Caudate nucleus (tissue), 63 donors: ENCODE measurements at places on chromosomes 13 and 19.

- peak; percentile 71 for DNase-seq
Measured at GRCh38 chr19:49691243-49692146, 579 bp downstream of the CPT1C start.

DNA sequence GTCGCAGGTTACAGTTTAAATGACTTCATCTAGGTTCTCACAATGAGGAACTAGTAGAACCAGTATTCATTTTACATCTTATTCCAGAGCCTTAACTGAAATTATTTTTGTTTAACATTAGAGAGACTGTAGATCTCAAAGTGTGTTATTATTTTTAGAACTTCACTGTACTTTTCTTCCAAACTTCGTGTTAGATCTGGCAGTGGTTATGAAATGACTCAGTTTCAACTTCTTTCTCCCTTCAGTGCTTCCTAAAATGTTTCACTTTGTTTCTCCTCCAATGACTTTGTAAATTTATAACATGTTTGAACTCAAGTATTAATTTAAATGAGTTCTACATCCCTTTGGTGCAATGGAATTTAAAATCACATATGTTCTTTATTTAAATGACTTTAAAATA is 139.3 kb downstream of the PCDH9 start:
- no peak for DNase-seq

DNA sequence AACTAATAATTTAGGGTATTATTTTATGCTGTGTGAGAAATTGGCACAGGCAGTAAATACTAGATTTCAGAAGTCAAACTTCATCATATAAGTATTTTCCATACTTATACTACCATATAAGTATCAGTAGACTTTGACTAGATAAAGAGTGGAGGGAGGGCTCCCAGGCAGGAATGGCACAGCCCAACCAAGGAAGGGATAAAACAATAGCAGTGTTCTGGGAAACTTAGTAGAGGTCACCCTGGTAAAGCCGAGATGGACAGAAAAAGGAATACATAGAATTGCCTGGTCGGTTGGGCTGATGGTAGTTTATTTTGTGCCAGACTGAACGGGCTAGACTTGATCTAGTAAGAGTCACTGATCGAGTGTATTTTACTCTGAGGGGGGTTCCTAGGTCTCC is 19.6 kb upstream of the KCTD4 start:
- no peak for DNase-seq

DNA sequence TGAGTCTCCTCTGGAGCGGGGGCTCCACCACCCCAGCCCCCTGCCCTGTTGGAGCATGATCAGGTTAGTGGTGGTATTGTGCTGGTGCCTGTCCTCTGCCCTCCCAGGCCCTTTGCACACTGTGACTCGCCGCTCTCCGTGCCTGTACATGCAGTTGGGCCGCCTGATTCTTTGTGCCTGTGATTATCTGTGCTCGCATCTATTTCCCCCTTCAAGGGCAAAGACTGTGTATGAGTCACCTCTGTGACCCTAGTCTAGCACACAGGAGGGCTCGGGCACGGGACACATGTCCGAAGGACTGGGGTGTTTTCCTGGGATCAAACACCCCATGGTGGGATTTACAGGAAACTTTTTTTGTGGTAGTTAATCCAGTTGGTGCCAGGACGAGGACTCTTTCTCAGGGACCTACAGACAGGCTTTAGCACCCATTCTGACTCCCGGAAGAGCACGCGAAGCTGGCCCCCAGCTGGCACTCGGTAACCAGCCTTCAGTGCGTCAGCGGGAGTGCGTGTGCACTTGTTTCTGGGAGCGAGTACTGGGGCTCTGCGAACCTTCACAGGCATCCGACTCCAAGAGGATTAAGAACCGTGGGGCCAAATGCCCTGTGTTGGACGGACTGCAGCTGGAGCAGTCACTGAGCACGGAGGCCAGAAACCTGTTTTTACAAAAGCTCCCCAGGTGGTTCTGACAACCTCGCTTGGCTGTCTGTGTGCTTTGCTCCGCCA is 6.7 kb downstream of the PPP1R37 start:
- no peak for DNase-seq

DNA sequence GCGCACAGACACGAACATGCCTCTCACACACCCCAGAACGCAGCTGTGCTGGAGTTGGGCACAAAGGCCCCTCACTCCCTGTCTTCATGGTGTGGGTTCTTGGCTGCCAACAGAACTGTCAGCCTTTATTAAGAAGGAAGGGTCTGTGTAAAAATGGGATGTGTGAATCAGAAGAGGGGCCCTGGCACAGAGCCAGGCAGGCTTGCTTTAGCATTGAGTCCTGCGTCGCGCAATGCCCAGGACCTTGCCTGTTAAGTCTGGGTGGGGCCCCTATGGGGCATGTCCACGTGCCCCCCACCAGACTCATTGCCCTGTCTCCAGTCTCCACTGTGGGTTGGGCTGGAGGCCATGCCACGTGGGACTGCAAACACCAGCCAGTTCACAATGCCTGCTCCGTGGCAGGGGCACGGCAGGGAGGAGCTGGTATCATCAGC is 84.8 kb downstream of the SLC7A1 start:
- no peak for DNase-seq

GRCh38 chr19:17775991-17776803 is 18.7 kb upstream of the B3GNT3 start:
- no peak for DNase-seq

- DNase-seq = no peak
Measured at GRCh38 chr19:31330761-31331160, 18.5 kb downstream of the TSHZ3 start.

- DNase-seq = no peak
Measured at GRCh38 chr19:32677657-32678056, 2.0 kb downstream of the RGS9BP start.

DNA sequence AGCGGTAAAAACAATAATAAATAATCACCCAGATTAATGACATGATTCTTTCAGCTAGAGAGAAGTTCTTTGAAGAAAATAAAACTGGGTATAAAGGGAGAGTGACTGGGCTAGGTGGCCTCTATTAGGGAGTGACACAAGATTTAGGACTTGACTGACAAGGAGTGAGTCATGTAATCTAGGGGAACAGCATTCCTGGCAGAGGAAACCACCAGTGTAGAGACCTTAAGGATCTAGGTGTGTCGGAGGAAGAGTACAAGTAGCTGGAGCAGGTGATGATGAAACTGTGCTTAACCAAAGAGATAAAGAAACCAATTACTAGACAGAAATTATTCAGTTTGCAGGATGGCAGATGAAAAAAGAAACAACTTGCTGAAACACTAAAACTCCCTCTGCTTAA is 248.0 kb downstream of the RFC3 start:
- no peak for DNase-seq

- DNase-seq = no peak
Measured at GRCh38 chr13:41941174-41941573, 19.7 kb downstream of the VWA8 start.

- no peak for DNase-seq
Measured at GRCh38 chr13:35293579-35294226, 182.8 kb downstream of the MAB21L1 start.

DNA sequence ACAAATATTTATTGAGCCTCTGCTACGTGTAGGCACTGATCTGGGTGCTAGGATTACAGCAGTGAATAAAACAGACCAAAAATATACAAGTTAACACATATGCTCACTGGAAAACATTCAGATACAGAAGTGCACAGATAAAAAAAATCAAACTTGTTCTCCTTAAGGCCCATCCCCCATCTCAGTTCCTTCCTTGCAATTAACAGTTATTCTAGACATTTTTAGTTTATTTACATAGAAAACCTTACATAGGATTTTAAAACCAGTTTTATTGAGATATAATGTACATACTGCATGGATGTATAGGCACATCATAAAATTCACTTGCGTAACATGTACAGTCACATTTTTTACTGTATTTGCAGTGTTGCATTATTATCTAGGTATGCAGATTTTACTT is 36.5 kb upstream of the HMGB1 start:
- no peak for DNase-seq

GRCh38 chr13:29457299-29457698 is 138.2 kb downstream of the SLC7A1 start:
- no peak for DNase-seq

- DNase-seq = no peak
Measured at GRCh38 chr19:15935167-15935702, 906 bp upstream of the CYP4F11 start.

DNA sequence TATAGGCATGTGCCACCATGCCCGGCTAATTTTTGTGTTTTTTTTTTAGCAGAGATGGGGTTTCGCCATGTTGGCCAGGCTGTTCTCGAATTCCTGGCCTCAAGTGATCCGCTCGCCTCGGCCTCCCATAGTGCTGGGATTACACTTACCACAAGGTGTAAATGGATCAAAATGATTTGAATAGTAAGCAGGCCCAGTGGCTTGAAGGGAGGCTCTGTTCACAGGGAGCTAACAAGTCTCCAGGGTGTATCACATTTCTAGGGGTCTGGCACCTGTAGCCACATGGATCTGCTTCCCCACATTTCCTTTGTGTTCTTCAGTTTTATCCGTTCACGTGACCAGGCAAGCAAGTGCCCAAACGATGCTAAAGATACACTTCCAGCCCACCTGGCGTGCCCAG is 13.5 kb upstream of the CNFN start:
- DNase-seq = no peak

GRCh38 chr13:112968380-112968909 is 569 bp upstream of the MCF2L start:
- DNase-seq = no peak

DNA sequence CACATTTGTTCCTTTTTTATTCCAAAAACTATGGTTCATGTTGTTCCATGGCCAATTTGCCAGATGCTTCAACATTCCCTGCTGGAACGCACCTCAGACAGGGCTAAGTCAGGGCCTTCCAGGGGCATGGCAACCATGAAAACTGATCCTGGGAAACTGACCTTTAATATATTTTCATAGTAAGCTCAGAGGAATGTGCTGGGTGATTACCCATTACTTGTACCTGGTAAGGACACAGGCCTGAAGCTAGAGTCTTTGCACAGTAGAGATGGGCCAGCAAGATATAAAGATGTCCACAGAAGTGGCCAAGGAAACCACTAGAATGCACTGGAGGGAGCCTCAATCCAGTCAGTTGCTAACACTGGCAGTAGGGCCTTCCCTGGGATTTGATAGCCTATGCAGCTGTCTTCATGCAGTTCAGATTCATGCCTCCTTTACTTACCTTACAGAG is 353.1 kb downstream of the ENOX1 start:
- no peak for DNase-seq

- DNase-seq = no peak
Measured at GRCh38 chr13:111978546-111978945, 88.4 kb upstream of the SOX1 start.

GRCh38 chr13:101291206-101291605 is 125.1 kb downstream of the NALCN start:
- no peak for DNase-seq

GRCh38 chr19:41688098-41688497 is at the start of gene CEACAM7:
CEACAM7 (minus strand) TSS chr19:41688270; CDS start chr19:41688165, 105 bp downstream.
- DNase-seq = no peak

- DNase-seq = no peak
Measured at GRCh38 chr13:73325723-73326558, 267.1 kb downstream of the KLF5 start.

- no peak for DNase-seq
Measured at GRCh38 chr13:98345107-98345935, 168.3 kb upstream of the RNF113B start.

DNA sequence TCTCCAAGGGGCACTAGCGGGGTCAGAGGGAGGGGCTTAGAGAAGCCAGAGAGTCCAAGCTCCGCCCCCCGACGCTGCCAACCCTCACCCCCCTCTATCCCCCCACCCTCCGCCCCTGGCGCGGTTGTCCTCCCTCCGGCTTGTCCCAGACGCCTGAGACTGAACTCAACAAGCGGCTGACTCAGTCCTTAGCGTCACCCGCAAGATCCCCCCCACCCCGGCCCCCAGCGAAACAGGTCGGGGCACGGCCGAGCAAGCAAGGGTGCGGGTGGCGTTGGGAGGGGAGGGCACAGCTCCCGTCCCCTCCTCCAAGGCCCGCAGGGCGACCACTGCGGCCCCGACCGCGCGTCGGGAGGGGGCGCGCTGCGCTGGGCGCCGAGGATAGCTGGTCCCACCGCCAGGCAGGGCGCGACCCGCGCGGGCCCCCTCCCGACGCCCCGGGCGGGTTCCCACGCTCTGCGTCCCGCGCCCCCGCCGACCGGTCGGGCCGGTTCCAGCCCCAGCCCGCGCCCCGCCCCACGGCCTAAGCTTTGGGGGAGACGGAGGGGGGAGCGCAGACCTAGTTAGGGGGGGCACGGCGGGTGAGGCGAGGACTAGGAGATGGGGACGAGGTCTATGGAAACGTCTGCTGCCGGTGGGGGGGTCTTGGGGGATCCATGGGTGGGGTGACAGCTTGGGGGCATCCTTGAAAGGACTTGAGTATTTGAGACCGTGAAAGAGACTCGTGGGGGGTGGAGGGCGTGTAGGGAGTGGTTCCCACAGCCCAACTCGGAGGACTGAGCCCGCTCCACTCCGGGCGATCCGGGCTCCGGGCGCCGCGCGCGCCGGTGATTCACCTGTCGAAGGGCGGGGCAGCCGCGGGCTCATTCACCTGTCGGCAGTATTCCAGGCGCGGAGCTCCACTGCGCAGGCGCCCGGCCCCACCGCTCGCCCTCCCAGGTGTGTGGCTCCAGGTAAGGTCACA is 5.1 kb downstream of the NOTCH3 start:
- DNase-seq = no peak

DNA sequence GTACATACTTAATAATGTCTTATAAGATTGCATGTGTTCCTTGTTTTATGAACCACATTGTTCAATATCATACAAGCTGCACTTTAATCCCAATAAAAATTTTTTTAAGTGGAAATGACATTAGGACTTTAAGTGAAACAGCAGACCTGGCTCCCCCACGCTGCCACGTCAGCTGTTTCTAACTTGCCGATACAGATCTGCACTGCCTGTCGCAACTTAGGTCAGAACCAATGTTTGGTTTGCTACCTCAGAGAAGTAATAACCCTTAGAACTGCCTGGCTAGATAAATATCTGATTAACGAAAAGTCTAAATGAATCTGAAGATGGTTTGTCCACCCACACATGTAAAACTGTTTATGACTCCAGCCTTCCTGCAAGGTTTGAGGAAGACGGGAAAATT is 327.5 kb upstream of the DACH1 start:
- DNase-seq = no peak

DNA sequence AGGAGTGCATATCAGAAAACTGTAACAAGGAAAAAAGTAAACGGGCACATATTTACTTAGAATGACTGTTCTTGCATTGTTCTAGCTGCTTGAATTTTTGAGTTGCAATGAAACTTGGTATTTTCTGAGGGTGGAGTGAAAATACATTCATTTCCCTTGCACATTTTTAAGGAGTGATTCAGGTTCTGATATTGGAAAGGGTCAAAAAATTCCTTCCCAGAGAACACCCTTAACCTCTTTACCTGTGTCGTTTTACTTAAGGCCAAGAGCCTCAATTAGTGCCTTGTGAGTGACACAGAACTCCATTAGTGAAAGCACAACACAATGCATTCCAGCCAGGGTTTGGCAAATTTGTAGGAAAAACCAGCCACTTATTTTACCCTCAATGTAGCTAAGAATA is 2.3 kb downstream of the ITGBL1 start:
- DNase-seq = no peak

- no peak for DNase-seq
Measured at GRCh38 chr19:2047449-2048103, 3.5 kb downstream of the MKNK2 start.

- DNase-seq = no peak
Measured at GRCh38 chr13:104365430-104365829, 1299.2 kb upstream of the SLC10A2 start.

- DNase-seq = no peak
Measured at GRCh38 chr19:46499692-46500091, 4.0 kb upstream of the PNMA8B start.
